ENCODE measurements at places on chromosomes 11 and 22.
A peak's percentile ranks its signal among the peaks of the same experiment; 100 is the strongest.

DNA sequence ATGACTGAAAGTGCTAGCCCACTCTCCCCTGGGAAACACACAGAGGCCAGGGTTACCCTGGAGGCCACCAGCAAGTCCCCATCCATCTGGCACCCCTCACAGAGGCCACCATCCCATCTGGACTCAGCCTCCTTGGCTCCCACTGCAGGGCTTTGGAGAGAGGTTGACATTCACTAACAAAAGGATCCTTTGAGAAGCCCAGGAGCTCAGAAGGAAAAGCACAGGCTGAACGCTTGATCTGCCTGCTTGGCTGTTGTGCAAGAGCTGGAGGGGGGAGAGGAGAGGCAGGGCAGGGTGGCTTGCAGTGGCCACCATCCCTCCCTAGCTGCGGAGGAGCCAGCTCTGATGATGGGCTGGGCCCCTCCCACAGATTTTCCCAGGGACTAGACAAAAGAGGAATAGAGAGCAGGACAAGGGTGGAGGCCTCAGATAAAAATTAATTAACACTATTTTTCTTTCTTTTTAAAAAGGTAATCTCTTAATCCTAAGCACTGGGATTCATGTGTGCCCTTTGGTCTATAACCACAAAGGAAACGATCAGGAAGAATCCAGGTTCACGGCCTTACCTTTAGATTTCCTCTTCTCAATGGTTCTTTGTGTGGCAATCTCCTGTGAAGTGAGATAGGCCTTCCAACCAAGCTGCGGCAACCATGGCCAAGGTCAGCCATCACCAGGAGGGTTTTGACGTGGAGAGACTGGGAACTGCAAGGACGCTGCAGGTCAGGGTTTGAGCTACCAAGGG lies 154.7 kb downstream of the BARX2 start:
- no peak for DNase-seq

GRCh38 chr11:118975771-118976709 lies 4.5 kb downstream of the FOXR1 start:
- no peak for DNase-seq

DNA sequence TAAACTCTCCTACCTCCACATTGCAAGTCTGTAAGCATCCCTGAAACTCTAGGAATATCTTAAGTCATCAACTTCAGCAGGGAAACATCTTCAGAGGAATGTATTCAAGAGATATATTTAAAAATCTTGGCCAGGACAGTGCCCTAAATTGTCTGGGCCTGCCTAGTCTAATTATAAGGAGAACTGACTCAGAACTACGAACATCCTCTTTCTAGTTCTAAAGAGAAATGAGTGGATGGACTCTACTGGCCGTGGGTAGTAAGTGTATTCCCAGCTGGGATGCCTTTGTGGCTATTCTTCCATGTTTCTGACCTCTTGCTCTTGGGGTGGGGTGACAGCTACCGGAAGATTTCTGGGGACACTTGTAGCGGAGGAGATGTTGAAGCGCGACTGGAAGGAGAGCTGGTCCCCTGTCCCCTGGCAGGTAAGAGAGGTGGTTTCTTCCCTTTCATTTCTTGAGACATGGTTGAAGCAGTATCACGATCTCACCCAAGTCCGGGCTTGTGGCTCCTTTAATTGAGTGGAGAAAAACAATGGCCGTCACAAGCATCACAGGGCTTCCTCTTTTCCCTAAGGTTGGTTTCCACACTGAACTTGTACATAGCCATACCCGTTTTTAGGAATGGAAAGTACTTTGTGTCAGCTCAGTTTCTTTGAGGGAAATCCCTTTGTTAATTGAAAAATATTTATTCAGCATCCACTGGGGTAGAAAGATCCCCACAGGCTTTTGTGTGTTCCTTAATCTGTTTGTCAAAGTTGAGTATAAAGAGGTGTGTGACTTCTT lies 97.7 kb upstream of the SORL1-AS1 start:
- DNase-seq, result no peak

- no peak for DNase-seq
Observed at GRCh38 chr11:79471071-79471844, 30.4 kb upstream of the TENM4 start.

DNA sequence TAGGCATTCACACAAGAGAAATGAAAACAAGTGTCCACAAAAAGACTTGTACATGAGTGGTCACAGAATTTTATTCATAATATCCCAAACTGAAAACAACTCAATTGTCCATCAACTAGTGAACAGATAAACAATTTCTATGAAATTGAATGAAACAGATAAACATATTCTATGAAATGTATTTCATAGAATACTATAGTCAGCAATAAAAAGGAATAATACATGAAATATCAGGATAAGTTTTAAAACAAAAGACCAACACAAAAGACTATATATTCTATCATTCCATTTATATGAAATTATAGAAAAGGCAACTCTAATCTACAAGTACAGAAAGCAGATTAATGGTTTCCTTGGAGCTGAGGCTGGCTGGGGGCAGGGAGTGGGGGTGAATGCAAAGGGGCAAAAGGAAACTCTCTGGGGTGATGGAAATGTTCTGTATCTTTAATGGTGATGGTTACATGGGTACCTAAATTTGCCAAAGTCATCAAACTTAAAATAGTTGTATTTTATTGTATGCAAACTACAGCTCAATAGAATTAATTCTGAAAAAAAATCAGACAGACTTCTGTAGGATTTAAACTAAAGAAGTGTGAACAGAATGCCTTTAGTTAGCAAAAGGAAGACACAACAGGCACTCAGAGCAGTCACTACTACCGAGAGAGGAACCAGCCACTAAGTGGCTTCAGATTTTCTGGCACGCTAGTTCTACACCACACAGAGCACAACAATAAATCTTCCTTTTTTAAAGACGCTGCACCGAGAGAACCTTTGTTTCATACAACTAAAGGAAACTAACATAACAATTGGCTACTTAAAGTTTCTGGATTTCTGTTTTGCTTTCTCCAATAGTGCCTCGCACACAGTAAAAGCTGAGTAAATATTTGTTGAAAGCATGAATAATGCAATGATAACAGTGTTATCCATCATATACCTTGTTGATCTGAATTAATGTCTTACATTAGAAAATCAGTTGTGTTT lies 15.4 kb downstream of the CCDC34 start:
- no peak for DNase-seq

- no peak for DNase-seq
Observed at GRCh38 chr11:134030853-134031252, 38.0 kb upstream of the JAM3 start.

DNA sequence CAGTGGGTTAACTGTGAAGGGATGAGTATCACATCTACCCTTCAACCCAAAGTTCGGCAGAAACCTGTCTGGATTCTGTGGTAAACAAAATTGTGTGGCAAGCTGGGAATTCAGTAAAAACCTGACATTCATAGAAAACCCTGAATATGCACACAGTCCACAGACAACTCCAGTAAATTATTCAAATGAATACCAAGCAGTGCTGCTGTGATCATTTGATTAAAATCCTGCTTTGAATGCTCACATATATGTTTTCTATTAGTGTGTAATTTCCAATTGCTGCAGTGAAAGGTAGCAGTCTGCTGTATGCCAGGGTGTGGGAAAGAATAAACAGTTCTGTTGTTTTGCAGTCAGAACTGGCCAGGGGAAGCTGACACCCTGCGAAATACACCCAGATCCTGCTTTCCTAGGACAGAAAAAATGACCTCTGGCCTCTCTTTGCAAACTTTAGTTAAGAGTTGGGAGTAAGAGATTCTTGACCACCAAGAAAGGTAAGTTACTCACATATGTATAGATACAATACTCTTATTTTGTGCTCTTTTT lies 217.8 kb downstream of the FAM76B start:
- DNase-seq, result no peak

GRCh38 chr11:110425751-110426545 lies 3.8 kb upstream of the FDX1 start:
- DNase-seq, result no peak

GRCh38 chr22:26592421-26592891 lies 2.5 kb upstream of the TPST2 start:
- peak; percentile 65 for DNase-seq

DNA sequence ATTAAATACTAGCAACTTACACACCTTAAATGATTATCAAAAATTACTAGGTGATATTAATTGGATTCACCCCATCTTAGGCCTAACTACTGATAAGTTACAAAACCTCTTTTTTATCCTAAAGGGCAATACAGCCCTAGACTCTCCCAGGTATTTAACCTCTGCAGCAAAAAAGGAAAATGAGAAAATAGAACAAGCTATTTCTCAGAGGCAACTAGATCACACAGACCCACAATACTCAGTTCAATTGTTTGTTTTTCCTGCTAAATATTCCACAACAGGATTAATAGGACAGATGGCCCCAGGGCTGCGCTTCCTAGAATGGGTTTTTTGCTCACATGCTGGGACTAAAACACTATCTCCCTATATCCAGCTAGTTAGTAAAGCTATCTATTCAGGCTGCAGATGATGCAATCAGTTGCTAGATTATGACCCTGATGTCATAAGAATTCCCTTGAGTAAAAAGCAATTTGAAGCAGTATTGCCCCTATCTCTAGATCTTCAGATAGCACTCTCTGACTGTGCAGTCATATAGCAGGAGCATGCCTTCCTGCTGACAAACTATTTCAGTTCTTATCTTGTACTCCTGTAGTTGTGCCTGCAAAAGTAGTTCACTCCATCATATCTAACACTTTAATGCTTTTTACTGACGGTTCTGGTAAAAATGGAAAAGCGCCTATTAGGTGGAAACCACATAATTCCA lies 1595.5 kb upstream of the TENM4 start:
- DNase-seq, result no peak

- DNase-seq, result no peak
Observed at GRCh38 chr22:40410272-40410671, 39.9 kb downstream of the SGSM3 start.

- DNase-seq, result no peak
Observed at GRCh38 chr11:111082664-111083063, 162.9 kb upstream of the POU2AF2 start.

DNA sequence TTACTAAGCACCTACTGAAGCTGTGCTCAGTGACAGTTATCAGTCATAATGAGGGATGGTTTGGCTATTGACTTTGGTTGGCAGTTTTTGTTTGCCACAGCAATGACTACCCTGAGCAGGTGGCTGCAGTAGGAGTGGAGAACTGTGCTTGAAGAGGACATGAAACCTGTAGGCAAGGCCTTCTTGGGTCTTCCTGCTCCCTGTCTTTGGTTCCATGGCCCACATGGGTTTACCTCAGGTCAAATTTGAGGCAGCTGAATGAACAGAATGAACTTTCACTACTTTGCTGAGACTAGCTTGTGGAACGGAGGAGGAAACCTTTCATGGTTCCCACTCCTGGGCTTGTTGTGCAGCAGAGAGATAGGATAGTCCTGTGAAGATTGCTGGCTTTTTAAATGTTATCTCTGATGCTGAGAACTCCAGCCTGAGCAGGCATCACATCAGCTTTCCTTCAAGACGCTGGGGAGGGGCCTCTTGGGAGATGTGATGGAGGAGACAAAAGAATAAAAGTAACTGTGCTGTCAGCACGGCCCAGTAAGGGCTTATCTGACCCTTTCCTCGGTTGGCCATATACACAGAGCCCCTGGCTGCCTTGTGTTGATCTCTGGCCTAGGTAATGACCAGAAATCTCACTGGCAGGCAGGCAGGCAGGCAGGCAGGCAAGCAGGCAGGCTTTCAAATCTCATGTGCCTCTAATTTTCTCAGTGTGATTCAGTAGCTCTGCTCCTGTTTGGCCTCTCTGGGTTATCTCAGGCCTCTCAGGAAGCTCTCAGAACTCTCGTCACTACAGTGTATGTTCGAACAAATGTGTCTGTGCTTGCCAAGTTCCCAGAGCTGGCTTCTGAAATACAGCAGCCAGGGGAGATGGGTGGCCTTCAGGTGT lies 12.0 kb downstream of the STIM1 start:
- DNase-seq, result peak; percentile 35

- peak; percentile 33 for DNase-seq
Observed at GRCh38 chr22:19121631-19122142, 525 bp downstream of the DGCR2 start.

GRCh38 chr11:64130618-64131017 lies 35.3 kb downstream of the MACROD1 start:
- no peak for DNase-seq

DNA sequence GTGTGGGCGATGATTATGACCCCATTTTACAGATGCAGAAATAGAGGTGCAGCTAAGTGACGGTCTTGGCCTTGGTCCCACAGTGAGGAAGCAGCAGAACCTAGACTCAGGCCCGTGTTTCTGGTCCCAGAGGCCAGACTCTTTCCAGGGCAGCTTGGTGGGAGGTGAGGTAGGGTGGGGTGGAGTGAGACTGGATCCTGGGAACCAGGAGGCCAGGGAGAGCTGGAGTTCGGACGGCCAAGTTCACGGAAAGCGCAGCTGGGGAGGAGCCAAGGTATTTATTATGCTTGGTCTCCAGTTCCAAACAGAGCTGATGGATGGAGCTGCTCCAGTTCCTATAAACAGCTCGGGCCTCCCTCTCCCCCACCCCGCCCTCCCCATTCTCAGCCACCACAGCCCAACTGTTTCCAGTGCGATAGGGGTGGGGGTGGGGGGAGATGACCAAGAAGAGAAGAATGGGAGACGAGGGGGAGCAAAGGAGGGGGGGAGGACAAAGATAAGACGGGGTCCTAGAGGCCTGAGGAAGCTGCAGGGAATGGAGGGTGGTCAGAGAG lies 16.2 kb downstream of the LRRC32 start:
- no peak for DNase-seq

All from naive thymus-derived CD8-positive, alpha-beta T cell (primary cell).